ENCODE measurements at places on chromosomes 7 and 10.

DNA sequence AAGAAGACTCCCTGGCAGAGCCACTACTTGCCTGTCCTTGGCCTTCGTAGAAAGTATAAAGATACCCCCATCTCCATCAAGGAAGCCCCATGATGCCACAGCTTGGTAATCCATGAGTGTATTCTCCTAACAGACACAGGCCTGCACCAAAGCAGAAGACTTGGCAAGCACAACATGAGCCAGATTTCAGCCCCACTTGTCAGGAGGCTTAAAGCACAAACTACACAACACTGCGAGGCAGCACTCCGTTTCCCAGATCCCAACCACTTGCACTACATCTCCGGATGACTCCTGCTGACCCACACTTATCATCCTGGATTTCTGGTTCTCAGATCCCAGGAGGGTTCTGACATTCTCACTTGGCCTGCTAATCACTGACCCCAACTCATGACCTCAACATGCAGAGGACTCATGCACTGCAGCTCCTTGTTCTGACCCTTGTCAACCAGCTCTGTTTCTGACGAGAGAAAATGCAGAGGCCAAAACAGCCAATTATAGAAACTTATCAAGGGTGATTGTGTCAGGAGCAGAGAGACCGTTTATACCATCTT, 100.8 kb downstream of the RELN start:
- no peak for DNase-seq

- DNase-seq: no peak
Observed at GRCh38 chr7:44583146-44583865, 1.3 kb upstream of the TMED4 start.

- DNase-seq: no peak
Observed at GRCh38 chr7:122674502-122674901, 24.4 kb downstream of the RNF133 start.

DNA sequence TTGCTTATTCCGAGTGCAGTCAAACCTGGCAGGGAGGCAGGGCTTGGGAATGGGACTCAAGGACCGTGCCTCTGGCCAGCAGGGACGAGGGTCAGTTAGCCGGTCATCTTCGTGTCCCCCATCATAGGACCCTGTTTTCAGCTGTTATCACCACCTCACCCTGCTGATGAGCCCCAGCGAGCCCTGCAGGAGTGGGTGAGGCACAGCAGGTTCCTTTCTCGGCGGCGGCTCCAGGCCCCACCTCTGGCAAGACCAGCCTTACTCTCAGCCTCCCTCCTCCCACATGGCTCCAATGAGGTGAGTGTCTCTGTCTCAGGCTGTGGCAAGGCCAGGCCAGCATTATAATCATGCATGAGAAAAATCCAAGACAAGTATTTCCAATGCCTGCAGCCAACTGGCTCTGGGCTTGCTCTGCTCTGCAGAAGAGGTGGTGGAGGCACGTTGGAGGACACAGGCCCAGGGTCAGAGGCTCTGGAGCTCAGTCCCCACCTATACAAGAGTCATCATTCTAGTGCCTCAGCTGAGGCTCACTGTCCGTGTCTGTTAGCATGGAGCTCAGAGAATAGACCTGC, 15.7 kb downstream of the PKD1L1 start:
- no peak for DNase-seq

DNA sequence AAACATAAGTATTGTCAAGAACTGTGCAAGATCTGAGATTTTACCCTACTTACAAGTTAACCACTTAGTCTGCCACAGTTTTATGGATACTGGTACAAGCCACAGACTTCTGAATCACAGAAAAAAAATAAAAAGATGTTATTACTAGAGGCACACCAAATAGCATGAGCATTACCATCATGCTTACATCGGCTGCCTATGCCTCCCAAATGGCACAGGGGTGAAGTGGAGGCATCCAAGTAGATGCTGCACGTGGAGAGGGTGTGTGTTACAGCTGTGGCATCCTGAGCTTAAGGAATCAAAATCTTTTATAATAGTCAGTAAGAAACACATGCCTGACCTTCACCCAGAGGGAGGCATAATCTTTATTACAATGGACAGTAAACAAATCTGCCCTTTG, 207.8 kb downstream of the TFEC start:
- DNase-seq: no peak

DNA sequence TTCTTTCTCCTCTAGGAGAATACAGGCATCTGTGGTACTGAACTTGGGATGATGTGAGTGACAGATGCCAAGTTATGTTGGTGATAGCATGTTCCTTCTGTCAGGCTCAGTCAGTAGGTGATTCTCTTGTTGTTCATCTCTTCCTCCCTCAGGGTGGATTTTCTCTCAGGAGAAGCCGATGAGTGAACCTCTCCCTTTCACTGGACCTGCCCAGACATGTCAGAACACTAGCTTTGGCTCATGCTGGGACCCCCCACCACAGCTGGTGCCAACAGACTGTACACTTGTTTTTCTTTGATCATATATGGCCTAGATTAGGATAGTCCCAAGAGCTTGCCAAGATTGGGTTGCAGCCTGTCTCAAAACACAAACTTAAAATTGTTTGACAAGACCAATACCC, 129.4 kb downstream of the BMPER start:
- DNase-seq: no peak
